Brain microvascular endothelial cell (primary cell): ENCODE measurements at places on chromosomes 7 and 10.
A peak's percentile ranks its signal among the peaks of the same experiment; 100 is the strongest.

DNA sequence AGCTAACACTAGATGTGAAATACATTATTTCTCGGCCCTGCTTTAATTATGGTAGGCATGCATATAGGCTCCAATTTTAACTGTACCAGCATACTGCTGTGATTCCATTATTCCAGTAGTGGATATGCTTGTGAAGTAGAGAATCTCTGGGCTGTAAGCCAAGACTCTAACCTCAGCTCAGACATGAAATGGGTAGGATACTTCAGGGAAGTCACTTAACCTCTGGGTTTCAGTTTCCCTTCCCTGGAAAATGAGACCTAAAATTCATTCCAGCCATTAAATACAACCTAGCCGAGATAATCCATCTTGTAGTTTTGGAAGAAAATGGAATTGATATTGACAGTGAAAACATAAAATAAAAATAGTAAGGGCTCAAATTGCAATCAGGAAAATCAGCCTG, 59.6 kb upstream of the TRIL start:
- peak; percentile 64 for DNase-seq

- DNase-seq: no peak
Observed at GRCh38 chr10:31942892-31943291, 14.3 kb upstream of the ARHGAP12 start.

DNA sequence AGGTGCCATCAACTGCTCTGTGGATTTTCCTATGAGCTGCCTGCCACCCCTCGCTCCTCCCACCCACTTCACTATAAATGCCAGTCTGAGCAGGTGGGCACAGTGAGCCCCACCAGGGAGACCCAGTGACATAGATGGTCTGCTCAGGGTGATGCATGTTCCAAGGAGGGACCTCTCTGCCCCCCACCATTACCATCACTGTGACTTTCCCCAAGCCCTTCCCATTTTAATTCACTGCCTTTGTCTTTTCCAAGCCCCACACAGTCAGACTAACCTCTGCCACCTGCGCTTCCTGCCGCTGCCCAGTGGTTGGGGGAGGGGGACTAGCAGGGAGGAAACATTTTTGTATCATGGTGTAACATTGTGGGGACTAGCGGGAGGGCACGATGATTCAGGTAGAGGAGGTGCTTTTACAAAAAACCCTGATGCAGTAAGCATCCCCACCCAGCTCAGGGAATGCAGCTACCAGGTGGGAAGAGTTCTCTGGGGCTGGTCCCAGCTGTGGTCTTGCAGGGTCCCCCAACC, 24.6 kb downstream of the PRSS2 start:
- no peak for DNase-seq

- DNase-seq: peak; percentile 11
Observed at GRCh38 chr7:113996405-113996804, 77.6 kb upstream of the PPP1R3A start.

DNA sequence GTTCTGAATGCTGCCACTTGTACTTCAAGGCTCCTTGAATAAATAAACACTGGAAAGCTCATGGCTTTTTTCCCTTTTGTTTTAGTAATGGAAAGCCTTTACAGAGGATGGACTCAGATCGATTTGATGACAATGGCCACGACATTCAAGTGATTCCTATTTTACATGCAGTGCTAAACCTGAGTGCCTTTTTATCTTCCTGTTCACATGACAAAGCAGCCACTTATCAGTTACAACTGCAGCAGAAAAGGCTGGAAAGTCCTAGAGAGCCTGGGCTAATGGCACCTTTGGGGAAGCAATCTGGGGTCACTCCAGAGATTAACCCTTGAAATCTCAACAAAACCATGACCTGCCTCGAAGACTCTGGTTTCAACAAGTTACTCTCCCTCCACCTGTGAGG, 249.0 kb upstream of the AUTS2 start:
- DNase-seq: no peak

DNA sequence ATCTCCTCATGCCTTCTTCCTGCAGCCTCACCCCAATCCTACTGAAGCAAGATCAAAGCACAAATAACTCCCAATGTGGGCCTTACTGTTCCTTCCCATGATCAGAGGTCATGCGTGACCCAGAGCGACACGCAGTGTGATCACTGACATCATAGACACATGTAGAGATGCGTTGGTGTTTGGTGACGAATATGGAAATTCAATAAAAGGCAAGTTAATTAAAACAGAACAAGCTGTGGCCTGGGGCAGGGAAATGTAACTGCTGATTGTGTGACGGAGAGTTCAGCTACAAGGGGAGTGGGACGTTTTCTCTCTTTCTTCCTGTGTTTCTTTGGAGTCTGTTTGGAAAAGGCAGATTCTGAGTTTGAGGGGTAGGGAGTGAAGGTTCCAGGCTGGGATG, 34.8 kb upstream of the CARD11 start:
- DNase-seq: no peak

GRCh38 chr7:13988731-13989125, 738 bp downstream of the ETV1 start:
- peak; percentile 25 for DNase-seq

DNA sequence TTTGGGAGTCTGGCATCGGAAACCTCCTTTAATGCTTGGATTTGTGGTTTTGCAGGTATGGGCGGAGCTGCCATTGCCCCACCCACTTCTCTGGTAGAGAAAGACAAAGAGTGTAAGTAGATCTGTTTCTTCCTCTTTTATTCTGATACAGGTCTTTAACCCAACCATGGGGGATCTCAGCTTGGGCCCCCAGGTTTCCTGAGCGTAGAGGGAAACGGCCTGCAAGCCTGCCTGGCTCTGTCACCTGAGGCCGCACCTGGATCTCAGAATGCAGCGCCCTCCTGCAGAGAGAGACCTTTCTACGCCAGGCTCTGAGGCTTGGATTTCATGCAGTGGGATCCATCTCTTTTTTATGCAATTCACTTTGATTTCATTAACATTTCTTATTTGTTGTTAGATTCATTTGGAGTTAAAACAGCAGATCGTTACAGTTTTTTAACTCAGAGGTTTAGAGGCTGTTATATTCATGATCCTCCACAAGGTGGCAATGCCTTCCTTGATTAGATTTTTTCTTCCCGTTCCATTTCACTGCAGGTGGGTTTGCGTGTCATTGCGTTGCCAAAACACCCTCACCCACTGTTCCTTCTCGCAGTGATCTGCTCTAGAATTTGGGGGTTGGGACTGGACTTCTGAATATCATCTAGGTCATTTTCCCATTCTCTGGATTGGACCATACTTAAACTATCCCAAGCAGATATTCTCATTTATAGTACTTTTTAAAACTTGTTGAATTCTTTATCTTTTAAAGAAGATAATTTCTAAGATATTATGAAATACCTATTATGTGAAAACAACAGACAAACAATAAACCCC, 20.0 kb downstream of the RBM17 start:
- DNase-seq: no peak

DNA sequence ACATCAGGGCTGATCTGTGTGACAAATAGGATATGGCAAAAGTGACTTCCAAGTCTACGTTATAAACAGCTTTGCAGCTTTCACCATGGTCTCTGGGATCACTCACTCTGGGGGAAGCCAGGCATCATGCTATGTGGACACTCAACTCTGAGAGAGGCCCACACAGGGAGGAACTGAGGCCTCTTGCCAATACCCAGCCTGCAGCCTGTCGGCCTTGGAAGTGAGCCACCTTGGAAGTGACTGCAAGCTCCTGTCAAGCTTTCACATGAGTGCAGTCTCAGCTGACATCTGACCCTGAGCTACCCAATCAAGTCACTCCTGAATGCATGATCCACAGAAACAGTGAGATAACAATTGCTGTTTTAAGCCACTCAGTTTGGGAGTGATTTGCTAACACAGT, 56.5 kb downstream of the MMRN2 start:
- peak; percentile 20 for DNase-seq

GRCh38 chr7:155670521-155670920, 26.1 kb downstream of the RBM33 start:
- no peak for DNase-seq
